ENCODE measurements at places on chromosomes 6 and 20.

DNA sequence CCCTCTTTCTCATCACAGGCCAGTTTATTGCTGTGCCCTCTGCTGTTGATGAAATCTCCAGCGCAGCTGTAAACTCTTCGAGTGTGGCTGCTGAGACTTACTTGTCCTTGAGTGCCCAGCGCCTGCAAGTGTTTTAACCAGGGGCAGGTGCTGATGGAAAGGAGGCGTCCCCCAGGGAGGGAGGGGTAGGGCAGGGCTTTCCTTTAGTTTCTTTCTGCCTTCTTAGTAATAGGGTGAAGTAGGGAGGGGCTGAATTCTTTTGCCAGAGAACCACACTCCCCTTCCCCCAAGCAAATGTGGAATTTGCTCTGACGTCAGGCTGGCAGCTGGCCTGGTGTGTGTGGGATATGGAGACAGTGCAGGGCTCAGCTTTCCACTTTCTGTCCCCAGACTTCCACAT, 61.2 kb downstream of the IGF2R start:
- peak; percentile 93 for DNase-seq

- DNase-seq = peak; percentile 99
Observed at GRCh38 chr20:53828088-53828681, 234.5 kb upstream of the ZNF217 start.

GRCh38 chr6:8683204-8683603, 247.9 kb upstream of the SLC35B3 start:
- no peak for DNase-seq

GRCh38 chr6:15389765-15390723, 144.2 kb downstream of the JARID2 start:
- peak; percentile 62 for DNase-seq

- peak; percentile 19 for DNase-seq
Observed at GRCh38 chr6:151807513-151808370, at the start of gene ESR1. TSS of gene ESR1 (plus strand) at chr6:151807682. CDS start at chr6:151807913, 231 bp downstream.

- DNase-seq = no peak
Observed at GRCh38 chr6:15871276-15871675, 208.4 kb upstream of the DTNBP1 start.

DNA sequence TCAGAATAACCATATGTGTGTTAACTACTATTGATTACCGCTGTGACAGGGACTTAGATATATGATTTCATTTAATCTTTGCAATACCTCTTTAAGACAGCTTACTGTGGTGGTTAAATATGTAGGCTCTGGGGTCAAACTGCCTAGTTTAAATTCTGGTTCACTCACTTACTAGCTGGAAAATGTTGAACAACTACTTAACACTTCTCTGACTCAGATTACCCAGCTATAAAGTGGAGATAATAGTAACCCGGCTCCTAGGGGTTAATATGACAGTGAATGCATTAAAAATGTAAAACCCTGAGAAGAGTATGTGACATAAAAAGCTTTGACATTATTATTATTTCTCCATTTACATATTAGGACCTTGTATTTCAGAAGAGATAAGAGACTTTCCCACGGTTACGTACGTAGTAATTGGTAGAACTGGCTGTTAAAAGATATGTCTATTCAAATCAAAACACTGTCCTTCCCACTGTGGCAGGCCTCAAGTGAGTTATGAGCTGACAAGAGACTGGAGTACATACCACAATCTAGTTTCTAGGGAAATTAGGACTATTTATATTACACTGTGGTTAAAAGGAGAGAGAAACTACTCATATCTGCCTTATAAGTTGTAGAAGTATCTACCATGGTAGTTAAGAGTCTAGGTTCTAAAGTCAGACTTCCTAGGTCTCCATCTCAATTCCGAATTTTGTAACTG, 4.4 kb upstream of the PLCB1 start:
- no peak for DNase-seq

- no peak for DNase-seq
Observed at GRCh38 chr6:139184047-139184446, 49.2 kb downstream of the HECA start.
